ENCODE measurements at places on chromosomes 3 and 15.

GRCh38 chr3:141940194-141940776 is 63.8 kb downstream of the ATP1B3 start:
- peak; percentile 68 for DNase-seq

GRCh38 chr3:25448750-25449692 is 21.0 kb downstream of the RARB start:
- DNase-seq: peak; percentile 93

- DNase-seq: peak; percentile 52
Observed at GRCh38 chr15:73799466-73799865, 46.3 kb upstream of the INSYN1 start.

DNA sequence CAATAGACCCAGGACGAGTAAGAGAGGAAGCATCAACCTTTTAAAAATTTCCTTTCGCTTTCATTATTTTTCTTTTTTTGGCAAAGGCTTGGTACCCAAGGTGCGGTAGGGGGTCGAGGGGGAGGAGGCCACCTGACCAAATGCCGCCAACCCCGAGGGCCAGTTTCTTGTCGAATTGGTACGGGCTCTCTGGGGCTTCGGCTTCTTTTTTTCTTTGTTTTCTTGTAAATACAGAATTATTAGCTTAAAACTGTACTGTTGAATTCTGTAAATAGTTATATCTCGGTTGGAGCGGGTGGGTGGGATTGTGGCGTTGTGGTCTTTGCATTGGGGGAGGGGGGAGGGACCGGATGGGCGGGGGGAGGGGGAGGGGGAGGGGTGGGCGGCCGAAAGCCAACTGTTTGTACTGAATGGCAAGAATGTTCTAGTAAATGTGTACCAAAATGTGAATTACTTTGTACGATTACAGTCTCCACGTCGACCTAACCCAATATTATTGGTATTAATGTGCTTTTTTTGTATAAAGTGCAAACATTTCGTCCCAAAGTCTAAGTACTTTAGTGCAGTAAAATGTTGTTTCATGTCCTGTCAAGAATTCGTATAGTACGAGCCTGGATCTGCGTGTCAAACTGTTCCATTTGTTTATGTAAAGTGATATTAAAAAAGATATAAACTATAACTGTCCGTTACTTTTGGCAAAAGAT is 4.7 kb downstream of the ZIC1 start:
- DNase-seq: no peak

Data from fibroblast of skin of right quadriceps (primary cell).